T-helper 17 cell (primary cell): ENCODE measurements at places on chromosomes 2 and 18.

DNA sequence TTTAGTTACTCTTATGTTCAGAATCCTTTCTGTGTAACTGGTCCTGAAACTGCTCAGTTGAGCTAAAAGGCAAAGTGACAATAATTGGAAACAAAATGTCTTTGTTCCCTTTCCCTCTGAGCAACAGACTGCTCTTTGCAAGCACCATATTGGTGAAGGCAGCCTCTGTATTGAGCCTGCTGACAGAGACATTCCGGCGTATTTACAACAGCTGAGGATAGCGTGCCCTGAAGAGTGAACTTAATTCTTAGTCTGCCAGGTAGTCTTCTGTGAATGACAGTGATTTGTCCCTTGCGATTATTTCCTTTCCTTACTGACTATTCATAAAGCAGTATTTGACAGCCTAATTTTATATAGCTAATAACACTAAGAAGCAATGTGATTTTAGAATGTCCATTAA, 239.1 kb downstream of the CPS1 start:
- no peak for DNase-seq

DNA sequence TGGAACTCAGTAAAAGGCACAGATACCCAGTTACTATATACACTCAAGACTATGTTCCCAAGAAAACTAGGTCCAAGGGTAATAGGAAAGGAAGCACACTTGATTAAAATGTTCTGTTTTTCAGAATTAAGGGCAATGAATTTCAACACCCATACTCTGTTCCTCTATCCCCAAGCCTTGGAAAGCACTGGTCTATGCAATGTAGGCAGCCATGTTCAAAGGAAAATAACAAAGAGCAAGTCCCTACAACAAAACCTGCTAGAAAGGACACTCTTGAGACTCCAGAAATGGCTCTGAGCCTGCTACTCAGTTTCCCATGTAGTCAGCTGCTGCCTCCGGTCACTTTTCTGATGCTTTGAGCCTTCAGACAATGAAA, 6.8 kb downstream of the CYB5A start:
- DNase-seq = no peak

GRCh38 chr18:74589811-74590210, 7.9 kb upstream of the ZNF407 start:
- no peak for DNase-seq

DNA sequence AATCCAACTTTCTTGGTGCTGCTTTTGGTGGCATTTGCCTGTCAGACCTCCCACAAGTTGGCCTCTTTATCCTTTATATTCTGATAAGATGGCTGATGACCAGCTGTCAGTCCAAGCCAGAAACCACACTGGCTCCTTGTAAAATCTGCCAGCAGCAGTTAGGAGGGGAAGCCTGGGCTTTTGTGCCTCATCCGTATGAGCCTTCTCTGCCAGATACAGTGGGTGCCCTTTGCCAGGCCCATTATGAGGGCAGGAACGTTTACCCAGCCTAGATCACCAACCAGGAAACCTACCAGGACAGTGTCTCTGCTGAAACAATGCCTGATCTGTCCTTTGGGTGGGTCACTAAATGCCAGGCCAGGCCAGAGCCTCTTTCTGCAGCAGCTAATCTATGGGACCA, 202.9 kb upstream of the SP5 start:
- no peak for DNase-seq

GRCh38 chr18:63617049-63617914, 26.8 kb downstream of the SERPINB4 start:
- no peak for DNase-seq

DNA sequence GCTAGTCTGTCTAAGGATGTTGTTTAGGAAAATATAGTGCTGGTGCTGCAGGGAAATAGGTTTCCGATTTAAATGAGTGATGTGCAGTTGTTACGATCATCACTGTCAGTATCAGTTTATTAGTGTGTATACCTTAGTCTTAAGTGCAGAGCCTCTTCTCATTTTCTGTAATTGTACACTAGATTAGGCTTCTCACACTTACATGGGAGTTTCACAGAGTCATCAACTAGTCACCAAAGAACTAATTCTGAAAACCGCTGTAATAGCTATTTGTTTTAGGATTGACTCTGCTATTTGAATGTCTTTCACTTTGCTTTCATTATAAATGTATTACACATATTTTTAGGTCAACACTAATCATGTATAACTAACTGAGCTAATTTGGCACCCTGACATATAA, 99.8 kb upstream of the ZEB2 start:
- no peak for DNase-seq

DNA sequence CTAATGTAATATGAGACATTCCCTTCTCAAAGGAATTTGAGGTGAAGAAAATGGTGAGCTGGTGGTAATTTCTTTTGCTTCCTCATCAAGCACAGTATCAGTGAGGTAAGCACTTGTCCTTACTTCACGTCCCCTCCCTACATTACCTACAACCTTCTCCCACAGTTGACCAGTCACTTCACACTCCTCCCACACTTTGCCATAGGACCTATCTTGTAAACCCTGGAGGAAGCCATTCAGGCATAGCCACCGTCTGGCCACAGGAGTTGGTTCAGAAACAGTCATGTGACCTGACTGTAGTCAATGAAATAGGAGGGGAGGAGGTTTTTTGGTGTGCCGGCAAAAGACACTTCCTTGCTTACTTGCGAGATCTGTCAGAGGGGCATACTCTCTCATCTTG, 12.1 kb downstream of the ACOXL start:
- no peak for DNase-seq

GRCh38 chr2:171923206-171923605, 945 bp downstream of the HAT1 start:
- no peak for DNase-seq

- no peak for DNase-seq
These were observed 22.9 kb downstream of the MAPRE2 start for GRCh38 chr18:35063875-35064690.

- no peak for DNase-seq
These were observed 120.9 kb downstream of the DHRS9 start for GRCh38 chr2:169190197-169190775.

- DNase-seq = no peak
These were observed 39.9 kb downstream of the CYRIA start for GRCh38 chr2:16625759-16626158.

DNA sequence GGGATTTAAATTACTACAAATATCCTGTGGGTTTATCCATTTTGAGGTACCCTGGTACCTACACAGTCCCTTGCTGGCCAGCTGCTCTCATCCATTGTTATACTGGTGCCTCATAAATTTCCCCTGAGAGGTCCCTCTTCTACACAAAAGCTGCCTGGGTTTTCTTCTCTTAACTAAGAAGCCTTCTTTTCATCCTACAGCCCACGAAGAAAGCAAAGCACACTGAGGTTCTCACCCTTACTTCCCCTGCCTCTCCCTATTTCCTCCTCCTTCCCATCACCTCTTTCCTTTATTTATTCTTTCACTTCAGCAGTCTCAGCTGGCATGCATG, 154.9 kb downstream of the CSRNP3 start:
- no peak for DNase-seq

GRCh38 chr2:171509945-171510731, 12.1 kb upstream of the CYBRD1 start:
- DNase-seq = no peak

GRCh38 chr2:26064846-26065245, 31.0 kb downstream of the RAB10 start:
- no peak for DNase-seq

- no peak for DNase-seq
These were observed 38.8 kb downstream of the DNER start for GRCh38 chr2:229675569-229675968.

- DNase-seq = no peak
These were observed 26.5 kb downstream of the CRACDL start for GRCh38 chr2:98909317-98910211.
